Cardiac muscle cell (in vitro differentiated cells and primary cell): ENCODE measurements at places on chromosomes 1 and 21. TPM values are rescaled to one million over a fixed set of nuclear protein-coding genes. Genes with fewer than 3 reads are reported as not detected.

GRCh38 chr1:85240174-85240601, 19.3 kb downstream of the C1orf52 start:
- peak; percentile 74 for DNase-seq
- no peaks in the 10 kb centered on the region for H3K36me3 ChIP-seq
- H3K27ac ChIP-seq = peak overlapping the region; percentile 78
- H3K27me3 ChIP-seq = no peaks in the 10 kb centered on the region

DNA sequence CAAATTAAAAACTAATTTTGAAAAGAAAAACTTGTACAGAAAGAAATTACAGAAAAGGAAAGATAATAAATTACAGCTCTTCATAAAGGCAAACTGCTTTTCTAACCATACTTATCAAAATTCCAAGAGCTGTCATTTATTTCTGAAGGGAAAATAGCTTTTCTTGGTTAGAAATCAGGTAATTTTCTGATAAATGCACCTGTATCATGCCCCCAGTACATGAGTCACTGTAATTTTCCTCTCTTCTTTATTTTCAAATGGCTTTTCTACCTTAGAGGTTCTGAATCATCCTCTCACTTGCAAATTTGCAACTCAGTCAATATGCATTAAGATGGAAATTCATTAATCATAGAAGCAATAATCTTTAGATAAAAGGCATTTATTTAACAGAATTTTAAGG, 100.1 kb downstream of the SLC35F3 start:
- no peak overlapping the region for H3K4me3 ChIP-seq
- no peaks in the 10 kb centered on the region for H3K36me3 ChIP-seq
- H3K27me3 ChIP-seq = no peaks in the 10 kb centered on the region
- no peaks in the 10 kb centered on the region for H3K4me1 ChIP-seq
- no peak for DNase-seq

Gene KCNE2
- total RNA-seq = 1.7 TPM in 1 of 2 replicates, not detected in the other

DNA sequence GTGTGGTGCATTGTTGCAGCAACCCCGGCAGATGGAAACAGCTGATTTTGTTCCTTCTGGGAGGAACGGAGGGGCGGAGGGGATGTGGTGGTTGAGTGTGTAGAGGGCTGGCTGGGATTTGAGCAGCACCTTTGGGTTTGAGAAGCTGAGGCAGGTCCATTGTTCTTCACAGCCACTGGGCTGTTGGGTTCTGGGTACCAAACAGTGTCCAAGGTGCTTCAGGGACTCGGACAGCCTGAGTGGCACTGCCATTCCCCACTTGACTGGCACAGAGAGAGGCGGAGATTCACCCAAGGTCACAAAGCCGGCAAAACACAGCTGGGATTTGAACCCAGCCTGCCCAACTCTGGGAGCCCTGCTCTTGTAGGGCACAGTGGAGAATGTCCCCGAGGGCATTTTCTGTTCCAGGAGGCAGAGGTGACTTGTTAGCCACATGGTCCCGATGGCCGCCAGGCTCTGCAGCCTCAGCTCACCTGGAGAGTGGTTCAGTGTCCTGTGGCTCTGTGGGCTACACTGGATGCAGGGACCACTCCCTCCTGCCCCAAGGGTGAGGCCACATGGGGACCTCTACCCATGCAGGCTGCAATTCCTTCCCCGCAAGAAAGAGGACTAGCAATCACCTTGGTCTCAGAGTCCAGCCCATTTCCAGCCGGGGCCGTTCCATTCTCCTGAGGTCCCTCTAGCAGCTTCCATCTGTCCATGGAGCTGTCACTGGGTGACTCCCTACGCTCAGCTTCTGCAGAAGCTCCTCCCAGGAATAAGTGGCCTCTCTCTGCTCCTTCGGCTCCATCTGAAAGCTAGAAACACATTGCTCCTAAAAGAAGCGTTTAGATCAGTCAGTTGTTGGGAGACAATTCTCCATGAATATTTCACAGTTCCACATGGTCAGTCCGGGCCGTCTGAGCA, 31.2 kb upstream of the C1orf174 start:
- H3K27me3 ChIP-seq = no peaks in the 10 kb centered on the region
- H3K4me3 ChIP-seq = no peak overlapping the region
- no peaks in the 10 kb centered on the region for H3K36me3 ChIP-seq
- H3K4me1 ChIP-seq = no peaks in the 10 kb centered on the region

DNA sequence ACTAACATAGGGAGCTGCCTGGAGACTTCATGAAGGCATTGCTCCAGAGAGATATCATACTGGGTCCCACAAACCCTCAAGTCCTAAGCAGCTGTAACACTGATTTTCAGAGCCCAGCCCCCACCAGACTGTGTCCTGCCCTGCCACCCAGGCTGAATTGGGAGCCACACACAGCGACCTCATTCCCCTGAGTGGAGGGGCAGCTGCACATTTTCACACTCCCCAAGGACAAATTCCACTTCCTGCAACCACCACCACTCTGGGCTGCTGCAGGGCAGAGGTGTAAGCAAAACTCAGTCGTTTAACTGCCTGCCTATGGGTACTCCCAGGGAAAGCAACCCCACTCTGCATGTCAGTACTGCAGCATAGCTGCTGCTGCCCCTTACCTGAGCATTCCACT, 19.8 kb downstream of the DTL start:
- no peak for DNase-seq
- no peaks in the 10 kb centered on the region for H3K36me3 ChIP-seq
- H3K4me3 ChIP-seq = no peak overlapping the region
- no peaks in the 10 kb centered on the region for H3K27me3 ChIP-seq
- no peaks in the 10 kb centered on the region for H3K4me1 ChIP-seq
- no peak overlapping the region for H3K27ac ChIP-seq

GRCh38 chr1:230071316-230071715, 4.3 kb downstream of the GALNT2 start:
- no peak overlapping the region for H3K4me3 ChIP-seq
- no peak overlapping the region for H3K27ac ChIP-seq
- DNase-seq = no peak
- peaks cover 21% of the 10 kb centered on the region for H3K4me1 ChIP-seq
- no peaks in the 10 kb centered on the region for H3K36me3 ChIP-seq
- H3K27me3 ChIP-seq = no peaks in the 10 kb centered on the region
